ENCODE measurements at places on chromosomes 1 and 21.

DNA sequence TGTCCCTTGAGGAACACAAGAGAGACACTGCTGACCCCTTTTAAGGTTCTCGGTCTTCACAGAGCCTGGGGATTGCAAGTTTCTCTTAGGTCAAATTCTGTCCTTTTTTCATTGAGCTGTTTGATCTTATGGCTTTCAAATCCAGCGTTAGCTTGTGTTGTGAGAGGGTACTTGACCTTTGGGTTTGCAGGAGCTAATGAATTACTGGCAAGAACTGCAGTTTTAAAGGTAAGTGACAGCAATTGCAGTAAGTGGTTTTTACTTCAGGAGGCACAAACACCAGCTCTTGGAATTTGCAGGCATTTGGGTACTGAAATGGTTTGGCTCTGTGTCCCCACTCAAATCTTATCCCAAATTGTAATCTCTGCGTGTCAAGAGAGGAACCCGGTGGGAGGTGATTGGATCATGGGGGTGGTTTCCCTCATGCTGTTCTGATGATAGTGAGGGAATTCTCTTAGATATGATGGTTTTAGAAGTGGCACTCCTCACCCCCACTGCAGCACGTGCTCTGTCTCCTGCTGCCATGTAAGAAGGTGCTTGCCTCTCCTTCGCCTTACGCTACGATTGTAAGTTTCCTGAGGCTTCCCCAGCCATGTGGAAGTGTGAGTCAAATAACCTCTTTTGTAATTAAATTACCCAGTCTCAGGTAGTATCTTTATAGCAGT lies 134.5 kb upstream of the LYPLAL1 start:
- no peak for DNase-seq

- no peak for DNase-seq
These were observed 36.9 kb downstream of the FBXO2 start for GRCh38 chr1:11617314-11617713.

GRCh38 chr1:174724219-174724618 lies 275.5 kb upstream of the CACYBP start:
- DNase-seq = no peak

DNA sequence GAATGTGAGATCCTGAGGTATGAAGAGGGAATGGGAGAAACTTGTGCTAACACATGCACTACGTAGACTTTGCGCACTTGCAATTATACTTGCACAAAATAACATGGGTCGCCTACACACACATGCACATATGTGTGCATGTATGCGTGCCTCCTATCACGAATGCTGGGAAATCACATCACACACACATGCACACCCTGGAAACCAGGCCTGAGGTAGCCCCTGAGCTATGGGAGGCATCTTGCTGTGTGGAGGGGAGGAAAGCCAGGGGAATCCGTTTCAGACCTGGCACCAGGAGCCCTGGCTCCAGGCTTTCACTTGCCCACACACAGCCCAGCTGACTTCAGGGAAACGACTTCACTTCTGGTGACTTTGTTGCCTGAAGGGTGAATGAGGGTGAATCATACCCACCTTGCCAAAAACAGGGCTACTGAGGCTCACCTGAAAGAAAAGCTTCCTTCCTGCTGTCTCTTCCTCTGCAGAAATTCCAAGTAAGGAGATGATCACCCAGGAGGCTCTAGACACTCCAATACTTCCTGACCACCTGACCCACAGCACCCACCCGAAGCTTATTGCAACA lies 136.0 kb upstream of the NGF start:
- DNase-seq = no peak

GRCh38 chr1:153685544-153686340 lies 7.3 kb downstream of the NPR1 start:
- DNase-seq = no peak

- DNase-seq = no peak
These were observed 19.8 kb downstream of the SPEN start for GRCh38 chr1:15867288-15867687.

DNA sequence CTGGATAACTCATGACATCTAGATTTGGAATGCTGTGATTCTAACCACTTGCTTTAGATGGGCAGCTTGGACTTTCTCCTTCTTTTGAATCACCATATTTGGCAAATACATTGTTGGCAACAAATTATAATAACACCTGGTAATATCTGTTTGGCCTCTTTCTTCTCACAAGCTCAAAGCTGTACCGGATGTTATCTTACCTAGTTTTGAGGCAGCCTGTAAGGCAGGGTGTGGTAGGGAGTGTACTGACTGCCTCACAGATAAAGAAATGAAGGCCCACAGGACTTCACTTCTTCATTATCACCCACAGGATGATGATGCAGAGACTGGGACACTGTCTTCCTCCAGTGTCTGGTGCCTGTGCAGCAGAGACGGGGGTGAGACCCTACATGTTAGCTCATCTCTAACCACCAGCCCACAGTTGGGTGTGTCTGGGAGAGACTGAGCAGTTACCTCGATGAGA lies 28.5 kb downstream of the TUFT1 start:
- DNase-seq = no peak

GRCh38 chr1:59004755-59005154 lies 220.9 kb upstream of the JUN start:
- DNase-seq = no peak

GRCh38 chr1:29396438-29397255 lies 160.3 kb downstream of the PTPRU start:
- DNase-seq = no peak

GRCh38 chr21:42120903-42121535 lies 49.9 kb downstream of the UMODL1 start:
- no peak for DNase-seq

- DNase-seq = no peak
These were observed 303.8 kb downstream of the TM2D1 start for GRCh38 chr1:61420909-61421835.

- DNase-seq = peak; percentile 5
These were observed 397.9 kb downstream of the HHAT start for GRCh38 chr1:210726621-210727020.

GRCh38 chr1:239810061-239810481 lies 281.6 kb upstream of the FMN2 start:
- DNase-seq = no peak

GRCh38 chr1:5793516-5793915 lies 198.7 kb downstream of the NPHP4 start:
- no peak for DNase-seq

- no peak for DNase-seq
These were observed 45.5 kb downstream of the TOR3A start for GRCh38 chr1:179127163-179127895.

DNA sequence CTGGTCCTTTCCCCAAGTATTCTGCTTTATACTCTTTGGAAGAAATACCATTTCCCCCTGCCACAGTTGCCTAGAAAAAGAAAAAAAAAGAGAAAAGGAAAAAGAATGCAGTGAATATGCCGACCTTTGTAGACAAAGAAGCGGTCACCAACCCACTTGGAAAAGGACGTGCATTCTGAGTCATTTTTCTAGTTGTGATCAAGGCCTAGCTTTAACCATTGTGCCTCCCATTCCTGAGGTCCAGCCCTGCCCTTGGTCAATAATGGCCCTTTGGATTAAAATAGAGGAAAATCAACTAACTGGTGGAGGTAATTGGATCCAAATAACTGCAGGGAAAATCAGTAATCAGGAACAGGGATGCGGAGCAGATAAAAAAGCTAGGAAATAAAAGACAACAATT lies 24.8 kb downstream of the S1PR1 start:
- DNase-seq = no peak

- no peak for DNase-seq
These were observed 34.5 kb downstream of the MYOM3 start for GRCh38 chr1:24077278-24077978.

DNA sequence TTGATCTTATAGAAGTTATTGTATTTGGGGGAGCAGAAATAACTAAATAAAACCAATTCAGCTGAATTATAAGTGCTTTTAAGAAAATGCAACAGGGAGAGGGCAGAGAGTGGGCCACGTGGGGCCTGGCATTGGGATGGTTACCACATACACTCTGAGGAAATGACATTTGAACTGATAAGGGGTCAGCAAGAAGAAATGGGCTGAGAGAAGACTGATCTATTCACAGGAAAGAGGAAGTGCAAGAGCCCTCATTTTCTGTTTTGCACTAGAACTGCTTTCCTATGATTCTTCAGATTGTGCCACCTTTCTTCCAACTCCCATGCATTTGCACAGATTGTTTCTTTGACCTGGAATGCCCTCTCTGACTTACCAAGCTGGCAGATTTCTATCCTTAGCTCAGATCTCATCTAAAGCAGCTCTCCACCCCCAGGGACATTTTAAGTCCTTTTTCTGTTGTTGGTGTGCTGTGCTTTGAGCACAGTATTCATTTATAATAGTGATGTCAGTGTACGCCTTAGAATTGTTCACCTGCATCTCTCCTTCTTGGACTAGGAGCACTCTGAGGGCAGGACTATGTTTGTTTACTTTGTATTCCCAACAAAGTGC lies 115.9 kb downstream of the FGGY start:
- DNase-seq = peak; percentile 48

GRCh38 chr1:236122176-236122575 lies 20.2 kb upstream of the GPR137B start:
- no peak for DNase-seq

GRCh38 chr1:21818656-21819055 lies 6.6 kb downstream of the LDLRAD2 start:
- DNase-seq = peak; percentile 40

DNA sequence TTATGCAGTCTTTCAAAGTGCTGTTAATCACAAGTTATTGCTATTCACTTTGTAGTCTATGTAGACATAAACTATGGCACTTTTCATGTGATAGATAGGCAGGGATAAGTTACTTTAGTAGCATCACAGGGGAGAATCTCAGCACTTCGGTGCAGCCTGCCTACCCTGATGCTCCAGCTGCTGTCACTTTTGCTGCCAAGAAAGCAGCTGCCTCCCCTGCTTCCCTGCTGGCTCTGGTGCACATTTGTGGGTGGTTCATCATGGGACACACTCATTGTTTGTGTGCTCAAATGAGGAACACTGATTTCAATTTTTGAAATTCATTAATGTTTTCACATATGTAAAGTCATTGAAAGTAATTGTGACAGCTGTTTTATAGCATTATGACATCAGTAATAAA lies 272.6 kb downstream of the S1PR1 start:
- no peak for DNase-seq

DNA sequence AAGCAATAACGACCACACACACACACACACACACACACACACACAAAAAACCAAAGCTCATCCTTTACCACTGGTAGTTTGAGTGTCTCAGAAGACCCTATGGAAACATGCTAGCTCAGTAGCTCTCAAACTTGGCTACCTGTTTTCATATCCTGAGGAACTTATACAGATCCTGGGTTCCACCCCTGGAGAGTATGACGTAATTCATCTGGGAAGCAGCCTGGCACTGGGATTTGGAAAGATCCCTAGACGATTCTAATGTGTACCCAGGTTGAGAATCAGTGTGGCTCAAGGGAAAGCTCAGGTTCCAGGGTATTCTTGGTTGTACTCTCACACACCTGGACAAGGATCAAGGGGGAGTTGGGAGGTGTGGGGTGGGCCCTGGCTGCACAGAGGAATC lies 85.9 kb downstream of the SELENOF start:
- no peak for DNase-seq

GRCh38 chr1:59678493-59679228 lies 136.1 kb upstream of the HOOK1 start:
- DNase-seq = peak; percentile 70

GRCh38 chr1:159408862-159409400 lies 23.1 kb upstream of the OR10J4 start:
- DNase-seq = no peak

- peak; percentile 67 for DNase-seq
These were observed 19.7 kb upstream of the FASLG start for GRCh38 chr1:172638885-172639831.

GRCh38 chr1:214566158-214567104 lies 15.0 kb upstream of the PTPN14 start:
- no peak for DNase-seq

DNA sequence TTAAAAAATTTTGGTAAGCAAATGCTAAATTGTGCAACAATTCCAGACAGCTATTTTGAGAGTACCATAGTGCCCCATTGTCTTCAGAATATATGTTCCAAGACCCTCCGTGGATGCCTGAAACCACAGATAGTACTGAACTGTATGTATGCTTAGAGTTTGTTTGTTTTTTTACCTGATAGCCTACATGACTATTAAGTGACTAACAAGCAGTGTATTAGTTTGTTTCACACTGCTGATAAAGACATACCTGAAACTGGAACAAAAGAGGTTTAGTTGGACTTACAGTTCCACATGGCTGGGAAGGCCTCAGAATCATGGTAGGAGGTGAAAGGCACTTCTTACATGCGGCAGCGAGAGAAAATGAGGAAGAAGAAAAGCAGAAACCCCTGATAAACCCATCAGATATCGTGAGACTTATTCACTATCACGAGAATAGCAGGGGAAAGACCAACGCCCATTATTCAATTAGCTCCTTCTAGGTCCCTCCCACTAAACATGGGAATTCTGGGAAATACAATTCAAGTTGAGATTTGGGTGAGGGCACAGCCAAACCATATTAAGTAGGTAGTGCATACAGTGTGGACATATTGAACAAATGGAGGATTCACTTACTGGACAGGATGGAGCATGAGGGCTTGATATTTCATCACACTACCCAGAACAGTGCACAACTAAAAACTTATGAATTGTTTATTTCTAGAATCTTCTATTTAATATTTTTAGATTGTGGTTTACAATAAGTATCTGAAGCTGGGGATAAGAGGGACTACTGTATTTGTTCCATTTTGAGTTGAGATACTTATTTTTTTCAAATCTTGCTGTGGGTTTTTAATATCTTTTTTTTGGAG lies 78.5 kb downstream of the LHX9 start:
- DNase-seq = no peak

GRCh38 chr21:24870633-24871032 lies 736.6 kb downstream of the MRPL39 start:
- no peak for DNase-seq

DNA sequence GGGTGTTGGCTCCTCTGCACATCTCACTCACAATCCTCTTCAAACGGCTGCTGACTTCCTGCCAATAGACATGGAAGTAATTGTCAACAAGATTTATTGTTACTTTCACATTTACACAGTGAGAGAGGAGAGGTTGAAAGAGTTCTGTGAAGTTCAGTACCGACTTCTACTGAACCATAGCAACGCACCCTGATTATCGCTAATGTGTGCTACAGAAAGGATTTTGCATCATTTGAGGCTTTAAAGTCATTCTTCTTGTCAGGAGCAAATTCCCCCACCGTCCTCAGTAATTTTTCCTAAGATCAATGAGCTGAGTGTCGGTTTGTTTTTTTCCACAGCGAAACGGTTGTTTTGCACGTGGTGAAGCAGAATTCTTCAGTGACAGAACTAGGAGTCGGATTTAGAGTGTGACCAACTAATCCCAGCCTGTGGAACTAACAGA lies 361.0 kb downstream of the ADGRL2 start:
- DNase-seq = no peak

- no peak for DNase-seq
These were observed 39.4 kb upstream of the UHMK1 start for GRCh38 chr1:162458236-162458635.
